Gastroesophageal sphincter (tissue), 4 donors: ENCODE measurements at places on chromosomes 5 and 9.

DNA sequence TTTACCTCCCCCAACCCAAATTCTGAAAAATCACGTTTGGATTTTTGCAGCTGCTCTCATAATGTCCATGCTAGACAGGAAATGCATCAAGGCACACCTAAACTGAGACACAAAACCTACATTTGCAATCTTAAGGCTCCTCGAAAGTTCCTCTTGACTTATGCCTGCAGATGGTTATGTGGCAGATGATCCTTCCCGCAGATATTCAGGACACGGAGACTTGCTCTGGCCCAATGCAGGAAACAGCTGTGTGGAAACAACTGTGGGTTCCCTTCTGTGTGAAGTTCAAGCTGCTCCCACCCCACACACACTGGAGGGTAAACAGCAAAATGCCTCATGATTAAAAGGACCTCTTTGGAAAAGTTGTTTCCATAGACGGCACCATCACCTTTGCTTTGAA is 253.8 kb downstream of the EBF1 start:
- no peak overlapping the region for H3K4me3 ChIP-seq
- no peaks in the 10 kb centered on the region for H3K36me3 ChIP-seq
- ATAC-seq, result no peak
- no peak overlapping the region for H3K27ac ChIP-seq
- no peaks in the 10 kb centered on the region for H3K27me3 ChIP-seq

DNA sequence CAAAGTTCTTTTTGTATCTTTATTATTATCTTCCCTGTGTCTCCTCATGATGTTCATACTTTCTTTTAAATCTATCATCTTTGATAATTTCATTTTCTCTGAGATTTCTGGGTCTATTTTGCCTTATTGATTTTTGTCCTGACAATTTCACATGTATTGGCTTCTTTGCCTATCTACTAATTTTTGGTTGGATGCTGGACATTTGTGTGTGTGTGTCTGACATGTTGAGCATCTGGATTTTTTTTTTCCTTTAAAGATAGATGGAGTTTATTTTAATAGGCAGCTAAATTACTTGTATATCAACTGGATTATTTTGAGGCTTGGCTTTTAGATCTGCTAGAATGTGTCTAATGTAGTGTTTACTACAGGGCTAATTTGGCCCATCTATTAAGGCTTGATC is 178.0 kb upstream of the MOCS2 start:
- no peak overlapping the region for H3K27ac ChIP-seq
- no peak overlapping the region for H3K4me3 ChIP-seq
- no peaks in the 10 kb centered on the region for H3K4me1 ChIP-seq
- H3K36me3 ChIP-seq, result no peaks in the 10 kb centered on the region

DNA sequence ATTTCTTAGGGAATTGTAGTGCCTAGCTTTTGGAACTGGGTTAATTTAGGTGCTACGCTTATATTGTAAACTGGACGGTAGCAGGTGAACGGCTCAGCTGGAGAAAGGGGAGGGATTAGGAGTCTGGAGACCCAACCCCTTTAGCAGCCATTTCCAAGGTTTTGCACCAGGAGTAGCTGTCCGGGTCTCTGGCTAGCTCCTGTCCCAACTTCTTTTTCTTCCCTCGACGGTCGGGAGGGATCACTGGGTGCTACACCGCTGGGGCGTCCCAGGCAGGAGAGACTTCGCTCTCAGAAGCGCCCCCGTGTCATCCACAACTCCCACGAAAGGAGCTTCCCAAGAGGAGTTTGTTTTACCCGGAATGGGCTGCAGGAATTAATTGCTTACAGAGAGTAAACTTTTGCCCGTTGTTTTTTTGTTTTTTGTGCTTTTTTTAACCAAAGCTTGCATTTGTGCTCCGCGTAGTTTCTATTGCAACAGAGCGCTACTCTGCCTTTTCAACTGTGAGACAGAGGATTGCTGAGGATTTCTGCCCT is 1640.9 kb upstream of the C9orf72 start:
- H3K27me3 ChIP-seq, result peaks cover 76% of the 10 kb centered on the region
- H3K36me3 ChIP-seq, result no peaks in the 10 kb centered on the region
- ATAC-seq, result no peak
- no peak overlapping the region for H3K4me3 ChIP-seq

DNA sequence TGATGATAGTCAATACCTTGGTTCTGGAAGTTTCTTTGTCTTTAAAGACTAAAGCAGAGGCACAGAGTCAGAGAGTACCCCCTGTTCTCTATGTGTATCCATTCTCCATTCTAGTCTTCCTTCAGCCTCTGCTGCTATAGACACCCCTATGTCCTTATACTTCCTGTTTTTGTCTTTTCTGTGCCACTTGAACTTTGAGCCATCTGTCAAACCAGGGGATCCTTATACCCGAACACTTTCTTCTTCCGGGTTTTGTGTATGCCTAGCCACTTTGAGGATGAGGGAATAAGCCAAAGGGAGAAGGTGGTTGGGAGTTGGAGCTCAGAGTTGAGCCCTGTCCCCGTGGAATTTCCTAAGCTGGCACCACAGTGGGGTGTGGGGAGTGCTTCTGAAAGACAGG is 61.1 kb upstream of the IL6ST start:
- no peak overlapping the region for H3K4me3 ChIP-seq
- no peaks in the 10 kb centered on the region for H3K27me3 ChIP-seq
- peaks cover 20% of the 10 kb centered on the region for H3K4me1 ChIP-seq
- no peak for ATAC-seq

- peaks cover 13% of the 10 kb centered on the region for H3K36me3 ChIP-seq
- H3K27me3 ChIP-seq, result no peaks in the 10 kb centered on the region
- H3K4me3 ChIP-seq, result no peak overlapping the region
- peak overlapping the region; percentile 68 for H3K27ac ChIP-seq
- no peak for ATAC-seq
Observed at GRCh38 chr5:37495210-37495609, 116.1 kb downstream of the WDR70 start.

DNA sequence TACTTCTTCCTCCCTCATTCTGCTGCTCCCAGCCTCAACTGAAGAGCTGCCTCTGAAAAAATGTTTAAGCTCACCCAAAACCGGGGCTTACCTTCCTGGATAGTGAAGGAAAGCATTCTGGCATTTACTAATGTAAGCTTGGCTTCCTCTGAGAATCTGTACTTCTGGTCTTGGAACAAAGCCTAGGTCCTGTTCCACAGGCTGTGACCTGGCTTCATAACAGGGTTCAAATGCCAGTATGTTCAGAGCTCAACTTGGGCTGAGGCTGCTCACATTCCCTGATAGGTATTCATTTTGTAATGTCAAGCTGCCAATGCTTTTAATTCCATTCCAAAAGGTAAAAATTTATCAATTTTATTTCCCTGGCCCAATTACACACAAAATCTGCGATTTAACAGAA is 411.7 kb upstream of the KCNN2 start:
- no peaks in the 10 kb centered on the region for H3K36me3 ChIP-seq
- H3K4me1 ChIP-seq, result peaks cover 9% of the 10 kb centered on the region
- no peaks in the 10 kb centered on the region for H3K27me3 ChIP-seq
- H3K4me3 ChIP-seq, result no peak overlapping the region
- ATAC-seq, result no peak

- no peak overlapping the region for H3K27ac ChIP-seq
- no peak overlapping the region for H3K4me3 ChIP-seq
- H3K4me1 ChIP-seq, result no peaks in the 10 kb centered on the region
- ATAC-seq, result no peak
- no peaks in the 10 kb centered on the region for H3K36me3 ChIP-seq
Observed at GRCh38 chr5:161190778-161191177, 338.8 kb upstream of the ATP10B start.

DNA sequence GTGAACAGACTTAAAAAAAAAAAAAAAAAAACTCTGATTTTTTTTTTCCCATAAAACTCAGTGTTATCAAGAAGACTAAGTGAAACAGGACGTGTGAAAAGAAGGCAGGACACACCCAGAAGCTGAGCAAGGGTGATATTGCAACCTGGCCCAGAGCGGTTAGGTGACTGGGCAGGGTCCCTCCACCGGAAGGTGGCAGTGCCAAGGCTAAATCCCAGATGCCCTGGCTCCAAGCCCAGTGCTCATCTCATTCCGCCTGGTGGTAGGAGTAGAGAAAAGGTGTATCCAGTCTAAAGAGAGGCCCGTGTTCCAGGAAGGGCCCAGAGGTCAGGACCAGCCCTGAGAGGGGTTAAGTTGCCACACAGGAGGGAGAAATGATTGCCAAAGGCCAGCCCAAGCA is 51.5 kb upstream of the SAP30L start:
- ATAC-seq, result no peak
- peaks cover 30% of the 10 kb centered on the region for H3K36me3 ChIP-seq
- H3K4me1 ChIP-seq, result peaks cover 9% of the 10 kb centered on the region
- H3K4me3 ChIP-seq, result no peak overlapping the region

DNA sequence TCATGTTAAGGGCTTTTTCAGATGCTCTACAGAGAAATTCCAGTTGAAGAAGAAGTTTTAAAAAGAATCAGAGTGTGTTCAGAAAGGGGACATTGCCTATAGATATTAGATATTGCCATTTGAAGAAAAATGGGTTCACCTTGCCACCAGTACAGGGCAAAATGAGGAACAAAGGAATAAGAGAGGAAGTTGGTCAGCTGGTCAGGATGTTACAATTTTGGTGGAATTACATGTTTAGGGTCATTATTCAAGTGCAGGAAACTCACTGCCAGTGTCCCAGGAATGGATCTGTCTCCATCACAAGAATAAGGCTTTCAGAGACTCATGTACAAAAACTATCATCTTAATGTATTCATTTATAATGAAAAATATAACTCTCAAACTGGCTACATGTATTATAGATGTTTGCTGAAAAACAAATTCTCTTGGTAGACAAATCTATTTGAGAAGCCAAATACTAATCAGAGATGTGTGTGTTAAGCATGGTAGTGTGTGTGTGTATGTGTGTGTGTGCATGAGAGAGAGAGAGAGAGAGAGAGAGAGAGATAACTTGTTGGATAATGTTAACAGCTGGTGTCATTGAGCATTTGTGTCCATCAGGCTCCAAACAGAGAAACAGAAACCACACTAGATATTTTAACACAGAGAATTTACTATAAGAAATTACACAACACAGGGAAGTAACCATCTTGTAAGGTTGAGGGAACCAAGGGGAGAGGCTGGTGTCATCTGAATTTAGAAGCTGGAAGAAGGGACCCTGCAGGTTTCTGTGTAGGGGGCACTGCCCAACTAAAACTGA is 5.0 kb upstream of the C1QTNF3 start:
- peaks cover 7% of the 10 kb centered on the region for H3K4me1 ChIP-seq
- H3K36me3 ChIP-seq, result peaks cover 15% of the 10 kb centered on the region
- H3K4me3 ChIP-seq, result no peak overlapping the region
- H3K27me3 ChIP-seq, result no peaks in the 10 kb centered on the region
- no peak for ATAC-seq

- H3K4me1 ChIP-seq, result no peaks in the 10 kb centered on the region
- H3K27me3 ChIP-seq, result no peaks in the 10 kb centered on the region
- no peaks in the 10 kb centered on the region for H3K36me3 ChIP-seq
- H3K27ac ChIP-seq, result no peak overlapping the region
Observed at GRCh38 chr9:134188386-134189144, 24.2 kb upstream of the RNU6ATAC start.

GRCh38 chr5:160923936-160924710 is 72.1 kb upstream of the ATP10B start:
- no peaks in the 10 kb centered on the region for H3K27me3 ChIP-seq
- H3K36me3 ChIP-seq, result no peaks in the 10 kb centered on the region
- no peak for ATAC-seq
- H3K4me1 ChIP-seq, result no peaks in the 10 kb centered on the region
- no peak overlapping the region for H3K27ac ChIP-seq

DNA sequence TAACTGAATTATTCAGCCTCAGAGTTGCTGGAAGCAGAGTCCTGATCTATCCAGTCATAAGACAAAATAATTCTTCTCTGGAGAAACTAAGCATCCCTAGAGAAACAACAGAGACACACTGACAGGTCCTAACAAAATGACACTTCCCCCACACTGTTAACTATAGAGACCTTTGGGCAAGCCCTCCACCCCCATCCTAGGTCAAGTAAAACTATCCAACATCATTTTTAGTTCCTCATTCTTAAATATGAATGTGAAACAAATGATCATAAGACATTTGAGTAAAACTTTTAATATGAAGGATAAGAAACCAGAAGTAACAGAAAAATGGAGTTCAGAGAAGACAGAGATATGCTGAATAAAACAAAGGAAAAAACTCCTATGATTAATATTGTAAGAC is 30.9 kb downstream of the CNTLN start:
- H3K27ac ChIP-seq, result no peak overlapping the region
- no peak overlapping the region for H3K4me3 ChIP-seq
- H3K4me1 ChIP-seq, result no peaks in the 10 kb centered on the region
- no peak for ATAC-seq
- no peaks in the 10 kb centered on the region for H3K36me3 ChIP-seq

DNA sequence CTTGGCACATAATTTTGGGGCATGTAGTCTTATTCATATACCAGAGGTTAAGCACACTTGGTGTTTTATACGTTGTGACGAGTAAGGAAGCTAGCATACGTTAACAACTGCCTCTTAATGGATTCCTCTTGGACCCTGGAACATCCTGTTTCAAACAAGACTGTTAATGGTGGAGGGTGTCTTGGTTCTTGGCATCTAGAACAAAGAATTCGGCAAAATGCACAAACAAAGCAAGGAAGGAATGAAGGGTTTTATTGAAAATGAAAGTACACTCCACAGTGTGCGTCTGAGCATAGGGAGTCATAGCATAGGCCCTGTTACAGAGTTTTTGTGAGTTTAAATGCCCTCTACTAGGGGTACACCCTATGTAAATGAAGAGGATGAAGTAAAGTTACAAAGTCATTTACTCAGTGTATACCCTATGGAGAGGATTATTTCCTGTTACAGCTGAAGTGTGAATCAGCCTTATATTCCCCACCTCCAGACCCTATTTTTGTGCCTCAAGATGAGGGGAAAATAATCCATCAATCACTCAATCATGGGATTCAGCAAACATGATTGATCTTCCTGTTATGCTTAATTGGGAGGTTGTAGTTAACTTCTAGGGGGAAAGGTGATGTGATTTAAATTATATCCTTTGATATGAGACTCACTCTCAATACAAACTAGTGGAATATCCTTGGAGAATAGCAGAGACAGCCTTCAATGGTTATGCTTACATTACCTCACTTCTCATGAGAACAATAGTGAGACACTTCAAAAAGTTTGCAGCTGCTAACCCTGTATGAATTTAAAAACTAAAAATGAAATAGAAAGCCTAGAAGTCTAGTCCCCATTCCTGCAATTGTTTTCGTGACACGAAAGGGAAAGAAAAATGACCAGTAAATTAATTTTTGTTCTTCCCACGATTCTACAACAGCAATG is 84.9 kb upstream of the MYO10 start:
- no peaks in the 10 kb centered on the region for H3K36me3 ChIP-seq
- no peaks in the 10 kb centered on the region for H3K4me1 ChIP-seq
- no peak overlapping the region for H3K4me3 ChIP-seq
- ATAC-seq, result no peak
- H3K27ac ChIP-seq, result no peak overlapping the region

GRCh38 chr9:79962836-79963235 is 391.1 kb downstream of the TLE4 start:
- ATAC-seq, result no peak
- no peak overlapping the region for H3K27ac ChIP-seq
- H3K27me3 ChIP-seq, result no peaks in the 10 kb centered on the region
- H3K36me3 ChIP-seq, result no peaks in the 10 kb centered on the region
- H3K4me1 ChIP-seq, result no peaks in the 10 kb centered on the region

GRCh38 chr5:176189857-176190256 is 48.4 kb upstream of the SIMC1 start:
- no peaks in the 10 kb centered on the region for H3K36me3 ChIP-seq
- no peaks in the 10 kb centered on the region for H3K4me1 ChIP-seq
- no peak overlapping the region for H3K4me3 ChIP-seq
- H3K27me3 ChIP-seq, result peaks cover 41% of the 10 kb centered on the region
- no peak for ATAC-seq
- H3K27ac ChIP-seq, result no peak overlapping the region

GRCh38 chr5:141492168-141492885 is 3.4 kb downstream of the PCDHGC5 start:
- ATAC-seq, result no peak
- peak overlapping the region; percentile 18 for H3K4me3 ChIP-seq
- no peaks in the 10 kb centered on the region for H3K36me3 ChIP-seq
- peaks cover 56% of the 10 kb centered on the region for H3K4me1 ChIP-seq
- no peak overlapping the region for H3K27ac ChIP-seq
